Activated gamma-delta T cell treated with Interleukin-2 at 50 U/mL for 16 hours (primary cell): ENCODE measurements at places on chromosomes 1 and 21.
A peak's percentile ranks its signal among the peaks of the same experiment; 100 is the strongest.

DNA sequence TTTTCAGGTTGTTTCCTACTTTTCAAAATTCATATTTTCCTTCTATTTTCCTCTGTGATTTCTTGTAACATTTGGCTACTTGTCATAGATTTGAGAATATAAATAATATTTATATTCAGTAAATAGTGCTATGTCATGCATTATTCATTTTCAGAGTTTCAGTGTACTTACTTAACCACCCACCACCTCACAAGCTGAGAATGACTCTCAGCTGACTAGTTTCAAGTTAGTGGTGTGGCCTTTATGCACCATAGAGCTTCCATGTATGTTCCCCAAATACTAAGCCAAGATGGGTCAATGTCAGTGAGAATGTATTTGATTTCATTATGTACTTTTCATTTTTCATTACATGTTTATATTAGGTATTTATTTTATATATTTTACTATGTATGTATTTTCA is 56.9 kb upstream of the RGS1 start:
- DNase-seq, result no peak

GRCh38 chr1:68890736-68891135 is 393.9 kb upstream of the DEPDC1 start:
- no peak for DNase-seq

DNA sequence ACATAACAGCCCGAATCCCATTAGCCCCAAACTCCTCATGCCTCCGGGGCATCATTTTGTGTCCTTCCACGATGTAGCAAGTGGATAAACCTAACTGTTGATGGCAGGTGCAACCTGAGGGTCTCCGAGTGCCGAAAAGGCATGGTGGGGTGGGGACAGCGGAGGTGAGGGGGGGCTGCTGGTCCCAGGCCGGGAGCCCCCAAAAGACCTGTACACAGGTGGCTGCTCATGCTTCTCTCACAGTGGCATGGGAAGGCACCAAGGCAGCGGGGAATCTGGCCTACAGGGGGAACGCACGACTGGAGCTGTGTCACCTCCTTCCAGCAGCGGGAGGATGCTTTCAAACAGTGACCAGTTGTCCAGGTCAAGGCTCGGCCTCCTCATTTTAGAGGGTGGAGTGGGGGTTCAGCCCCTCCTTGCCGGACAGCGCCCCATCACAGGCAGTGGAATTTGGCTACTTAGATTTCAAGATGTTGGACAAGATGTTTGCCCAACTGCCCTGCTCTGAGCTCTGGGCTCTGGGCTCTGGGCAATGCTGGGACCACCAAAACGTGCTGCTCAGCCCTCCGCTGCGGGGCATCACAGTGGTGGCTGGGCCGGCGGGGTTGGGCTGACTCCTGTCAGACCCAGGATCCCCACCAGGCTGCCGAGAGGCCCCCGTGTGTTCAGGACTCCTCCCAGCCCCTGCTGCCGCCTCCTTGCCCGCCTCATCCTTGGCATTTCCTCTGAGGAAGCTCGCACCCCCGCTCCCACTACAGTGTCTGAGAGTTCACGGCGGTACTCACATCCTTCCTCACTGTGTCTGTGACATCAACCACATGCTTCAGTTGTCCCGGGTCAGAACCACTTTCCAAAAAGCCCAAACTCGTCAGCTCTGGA is 7.6 kb downstream of the DNMT3L start:
- no peak for DNase-seq

- DNase-seq, result peak; percentile 27
These were observed 66.5 kb downstream of the SH3BGR start for GRCh38 chr21:39518055-39518846.

- DNase-seq, result no peak
These were observed 64.0 kb upstream of the ASB17 start for GRCh38 chr1:75996196-75996595.

- DNase-seq, result no peak
These were observed 65.1 kb upstream of the JUN start for GRCh38 chr1:58848818-58849411.

GRCh38 chr1:2470290-2471158 is 5.6 kb upstream of the PLCH2 start:
- no peak for DNase-seq

- DNase-seq, result no peak
These were observed 170.7 kb upstream of the IRF2BP2 start for GRCh38 chr1:234780531-234781162.

- DNase-seq, result no peak
These were observed 640.9 kb upstream of the PLXNA2 start for GRCh38 chr1:208885060-208885459.
